ENCODE measurements at places on chromosomes 16 and 17. TPM values are rescaled to one million over a fixed set of nuclear protein-coding genes. Genes with fewer than 3 reads are reported as not detected.

GRCh38 chr17:17696085-17696484 lies 14.8 kb downstream of the RAI1 start:
- DNase-seq = no peak

DNA sequence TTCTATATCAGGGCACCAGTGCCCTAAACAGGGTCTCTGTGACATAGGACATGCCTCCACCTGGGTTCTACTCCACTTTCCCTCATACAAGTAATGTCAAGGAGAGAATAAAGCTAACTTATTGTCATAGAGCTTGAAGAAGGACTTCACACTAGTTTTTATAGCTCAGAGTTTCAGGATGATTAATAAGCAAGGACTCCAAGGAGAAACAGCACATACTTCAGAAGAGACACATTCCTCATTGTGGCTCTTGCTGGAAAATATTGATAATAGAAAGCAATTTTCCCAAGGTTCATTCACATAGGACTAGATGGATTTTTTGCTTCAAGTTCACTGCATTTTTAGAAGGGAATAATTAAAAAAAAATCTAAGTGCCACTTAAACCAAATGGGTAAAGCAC lies 133.3 kb downstream of the CA10 start:
- DNase-seq = no peak

GRCh38 chr17:4711661-4712181 lies 1.3 kb downstream of the ARRB2 start:
- DNase-seq = no peak

GRCh38 chr17:77391668-77392375 lies 251.1 kb downstream of the SEC14L1 start:
- peak; percentile 93 for DNase-seq

DNA sequence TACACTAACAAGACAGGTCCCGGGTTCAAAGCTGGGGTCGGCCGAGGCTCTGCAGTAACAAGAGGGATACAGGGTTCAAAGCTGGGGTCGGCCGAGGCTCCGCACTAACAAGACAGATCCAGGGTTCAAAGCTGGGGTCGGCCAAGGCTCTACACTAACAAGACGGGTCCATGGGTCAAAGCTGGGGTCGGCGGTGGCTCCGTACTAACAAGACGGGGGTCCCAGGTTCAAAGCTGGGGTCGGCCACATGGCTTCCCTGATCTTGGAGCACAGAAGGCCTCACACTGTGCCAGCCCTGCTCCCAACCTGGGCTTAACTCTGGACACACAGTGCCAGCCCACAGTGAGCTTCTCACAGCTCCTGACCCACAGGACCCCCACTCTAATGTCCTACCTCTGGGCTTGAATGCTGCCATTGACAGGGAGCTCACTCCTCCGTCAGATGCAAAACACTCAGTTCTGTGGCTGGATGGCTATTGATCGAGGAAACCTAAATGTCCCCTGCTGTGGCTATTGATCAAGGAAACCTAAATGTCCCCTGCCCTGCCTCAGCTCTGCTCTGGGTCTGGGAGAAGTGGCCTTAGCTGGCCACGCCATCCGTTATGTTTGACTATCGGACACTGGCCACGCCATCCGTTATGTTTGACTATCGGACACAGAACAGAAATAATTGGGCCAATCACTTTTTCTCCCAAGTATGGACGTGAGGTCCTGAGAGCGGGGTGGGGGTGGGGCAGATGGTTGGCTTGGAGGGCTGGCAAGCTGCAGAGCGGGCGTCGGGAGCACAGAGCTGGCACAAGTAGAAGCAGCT lies 54.6 kb upstream of the DOC2B start:
- no peak for DNase-seq

- peak; percentile 89 for DNase-seq
Measured at GRCh38 chr17:9842057-9842758, 16.5 kb downstream of the GLP2R start.

DNA sequence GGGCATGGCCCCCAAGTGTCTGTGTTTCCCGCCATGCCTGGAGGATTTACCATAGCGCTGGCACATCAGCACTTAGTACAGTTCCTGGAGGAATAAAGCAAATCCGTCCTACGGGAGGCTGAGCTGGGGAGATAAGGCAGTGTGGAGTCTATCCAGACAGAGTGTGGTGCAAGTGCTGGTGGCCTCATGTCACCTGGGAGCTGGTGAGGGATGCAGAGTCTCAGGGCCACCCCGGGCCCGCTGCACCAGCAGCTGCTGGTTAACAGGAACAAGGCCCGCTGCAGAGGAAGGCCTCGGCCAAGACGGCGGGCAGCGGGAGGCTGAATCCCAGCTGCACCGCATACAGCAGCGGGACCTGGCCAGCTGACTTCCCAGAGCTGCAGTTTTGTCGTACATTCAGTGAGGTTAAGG lies 57.3 kb upstream of the CDC42EP4 start:
- peak; percentile 35 for DNase-seq

DNA sequence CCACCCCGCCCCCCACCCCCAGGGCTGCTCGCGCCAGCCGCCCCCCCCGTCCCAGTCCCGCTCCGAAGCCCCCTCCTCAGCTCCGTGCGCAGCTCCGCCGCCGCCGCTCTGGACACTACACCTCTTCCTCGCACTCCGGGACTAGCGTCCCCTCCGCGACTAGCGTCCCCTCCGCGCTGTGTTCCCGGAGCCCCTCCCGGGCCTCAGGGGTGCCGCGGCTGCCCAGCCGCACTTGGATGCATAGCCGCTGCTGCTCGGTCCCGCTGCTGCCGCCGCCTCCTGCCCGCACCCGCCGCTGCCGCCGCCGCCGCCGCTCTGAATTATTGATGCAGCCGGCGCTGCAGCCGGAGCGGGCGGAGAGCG lies at the start of gene CBLN1:
Gene CBLN1 (minus strand): TSS at position 359 of the 363 bp plus-strand sequence. CDS start 373 bp downstream, outside the sequence.
- no peak for DNase-seq

DNA sequence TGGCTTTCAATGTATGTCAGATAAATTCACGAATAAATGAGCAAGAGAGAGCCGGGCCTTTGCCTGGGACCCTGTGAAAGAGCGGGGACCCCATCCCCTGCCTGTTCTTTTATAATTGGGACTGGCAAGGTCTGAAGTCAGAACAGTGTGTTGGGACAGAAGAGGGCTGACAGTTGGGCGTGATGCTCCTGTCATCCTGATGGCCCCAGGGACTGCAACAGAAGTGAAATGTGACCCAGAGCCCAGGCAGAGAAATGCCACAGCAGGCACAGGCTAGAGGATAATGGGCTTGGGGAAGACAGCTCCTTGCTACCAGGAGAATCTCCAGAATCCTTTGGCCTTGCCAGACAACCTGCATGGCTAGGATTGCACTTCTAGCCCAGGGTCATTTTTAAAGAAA lies 37.9 kb downstream of the GSG1L start:
- no peak for DNase-seq

GRCh38 chr17:80789356-80789902 lies 202.2 kb upstream of the CHMP6 start:
- DNase-seq = peak; percentile 97

ZNF821 gene
- 3.9 TPM for total RNA-seq

MYH13 gene
- total RNA-seq = not detected

CDK5R1 gene
- 0.64 TPM for total RNA-seq

CDH1 gene
- total RNA-seq = not detected
